B cell (primary cell): ENCODE measurements at places on chromosomes 5 and 9. TPM values are rescaled to one million over a fixed set of nuclear protein-coding genes. Genes with fewer than 3 reads are reported as not detected.

ZFP2 gene
- polyA plus RNA-seq, result 0.72 and 1.1 TPM in 2 replicates

OR1J1 gene
- not detected in 2 replicates for polyA plus RNA-seq

MARCOL gene
- polyA plus RNA-seq, result not detected in 2 replicates

NUTM2G gene
- not detected in 2 replicates for polyA plus RNA-seq

OTULINL gene
- polyA plus RNA-seq, result 0.33 and 0.75 TPM in 2 replicates

CRB2 gene
- 1.1 and 1.4 TPM in 2 replicates for polyA plus RNA-seq

CDH9 gene
- polyA plus RNA-seq, result not detected in 2 replicates

CARD9 gene
- polyA plus RNA-seq, result 1.1 and 1.6 TPM in 2 replicates

DMGDH gene
- 0.63 TPM in 1 of 2 replicates, not detected in the other for polyA plus RNA-seq

CATSPER3 gene
- 1.1 and 1.3 TPM in 2 replicates for polyA plus RNA-seq

RHOBTB3 gene
- 0.99 and 1.7 TPM in 2 replicates for polyA plus RNA-seq

ARPC5L gene
- 66.3 and 155 TPM in 2 replicates for polyA plus RNA-seq

CARTPT gene
- not detected in 2 replicates for polyA plus RNA-seq

IL9 gene
- not detected in 2 replicates for polyA plus RNA-seq

SHROOM1 gene
- polyA plus RNA-seq, result 1.1 and 1.3 TPM in 2 replicates

SH3TC2 gene
- 0.01 TPM in 1 of 2 replicates, not detected in the other for polyA plus RNA-seq

KLHL3 gene
- 3.3 and 5.0 TPM in 2 replicates for polyA plus RNA-seq
